Stimulated activated naive CD4-positive, alpha-beta T cell (primary cell): ENCODE measurements at places on chromosomes 12 and 14.

DNA sequence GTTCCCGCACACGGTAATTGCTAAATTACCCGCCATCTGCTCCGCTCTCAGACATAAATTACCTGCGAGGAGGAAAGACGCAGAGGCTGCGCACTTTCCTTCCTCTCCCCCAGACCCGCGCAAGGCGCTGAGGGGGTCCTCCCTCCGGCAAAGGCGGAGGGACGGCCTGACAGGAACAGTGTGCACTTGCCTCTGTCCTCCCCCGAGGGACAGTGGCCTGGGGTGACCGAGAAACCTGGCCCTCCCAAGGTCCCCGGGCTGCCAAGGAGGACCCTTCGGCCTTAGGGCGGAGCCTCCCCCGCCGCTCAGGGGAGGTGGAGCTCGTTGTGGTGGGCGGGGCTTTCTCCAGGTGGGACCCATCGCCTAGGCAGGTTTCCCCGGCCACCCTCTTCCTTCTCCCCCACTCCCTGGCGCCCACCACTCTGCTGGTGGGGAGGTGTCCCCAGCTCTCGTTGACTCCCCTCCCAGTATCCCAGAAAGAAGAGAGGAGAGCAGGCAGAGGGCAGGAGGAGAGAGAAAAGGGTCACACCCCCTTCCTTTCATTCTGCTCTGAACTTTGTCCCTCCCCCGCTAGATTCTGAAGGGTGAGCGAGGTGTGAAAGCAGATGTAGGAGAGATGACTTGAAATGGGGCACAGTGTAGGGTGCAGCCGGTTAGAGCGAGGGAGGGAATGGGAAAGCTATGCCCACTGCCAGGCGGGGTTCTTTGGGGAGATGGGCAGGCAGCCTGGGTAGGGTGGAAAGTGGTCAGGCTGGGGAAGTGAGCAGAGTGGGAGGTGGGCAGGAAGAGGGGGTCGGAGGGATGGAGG is 11.4 kb upstream of the CALCOCO1 start:
- peak; percentile 65 for DNase-seq

- DNase-seq: no peak
Observed at GRCh38 chr12:46560089-46560488, 187.5 kb upstream of the SLC38A2 start.

DNA sequence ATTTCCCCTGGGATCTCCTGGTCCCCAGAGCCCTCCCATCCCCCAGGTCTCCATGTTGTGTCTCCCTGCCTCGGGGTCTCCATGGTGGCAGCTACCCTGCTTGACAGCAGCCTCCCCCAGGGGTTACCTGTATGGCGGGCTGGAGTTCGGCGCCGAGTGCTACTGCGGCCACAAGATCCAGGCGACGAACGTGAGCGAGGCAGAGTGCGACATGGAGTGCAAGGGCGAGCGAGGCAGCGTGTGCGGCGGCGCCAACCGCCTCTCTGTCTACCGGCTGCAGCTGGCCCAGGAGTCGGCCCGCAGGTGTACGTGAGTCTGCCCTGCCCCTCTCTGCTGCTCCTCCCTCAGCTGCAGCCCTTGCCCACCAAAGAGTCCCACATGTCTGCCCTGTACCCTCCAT is 80.9 kb downstream of the WSCD2 start:
- no peak for DNase-seq

GRCh38 chr12:103596981-103597380 is 9.9 kb downstream of the STAB2 start:
- DNase-seq: no peak
